ENCODE measurements at places on chromosomes 3 and 15.

DNA sequence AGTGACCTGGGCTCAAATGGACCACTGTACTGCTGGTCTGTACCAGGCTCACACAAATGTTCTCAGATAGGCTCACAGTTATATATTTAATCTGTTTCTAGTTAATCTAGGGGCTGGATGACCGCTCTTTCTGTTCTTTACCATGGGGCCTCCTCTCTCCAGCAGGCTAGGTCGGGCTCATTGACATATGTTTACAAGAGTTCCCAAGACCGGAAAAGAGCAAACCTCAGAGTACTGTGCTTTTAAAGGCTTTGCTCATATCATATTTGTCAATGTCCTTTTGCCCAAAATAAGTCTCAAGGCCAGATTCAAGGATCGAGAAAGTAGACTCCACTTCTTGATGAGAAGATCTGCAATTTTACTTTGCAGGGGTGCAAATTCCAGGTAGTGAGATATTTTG lies 348.0 kb upstream of the EPHA6 start:
- no peak for DNase-seq

DNA sequence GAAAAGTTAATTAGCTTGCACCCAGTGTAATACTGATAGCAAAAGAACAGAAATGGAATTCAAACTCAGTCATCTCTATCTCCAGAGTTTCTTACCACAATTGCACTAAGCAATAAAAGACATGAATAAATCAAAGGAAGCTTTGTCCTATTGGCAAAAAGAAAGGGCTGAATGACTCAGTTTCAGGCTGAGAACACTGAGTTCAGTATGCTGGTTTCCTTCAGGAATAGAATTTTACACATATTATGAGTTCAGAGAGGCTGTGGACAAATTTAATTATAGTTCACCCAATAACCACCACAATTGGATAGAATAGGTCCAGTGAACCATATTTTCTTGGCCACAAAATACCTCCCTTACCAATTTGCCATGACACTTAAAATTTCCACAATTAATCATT lies 249.7 kb downstream of the KCNMB2 start:
- DNase-seq: no peak

DNA sequence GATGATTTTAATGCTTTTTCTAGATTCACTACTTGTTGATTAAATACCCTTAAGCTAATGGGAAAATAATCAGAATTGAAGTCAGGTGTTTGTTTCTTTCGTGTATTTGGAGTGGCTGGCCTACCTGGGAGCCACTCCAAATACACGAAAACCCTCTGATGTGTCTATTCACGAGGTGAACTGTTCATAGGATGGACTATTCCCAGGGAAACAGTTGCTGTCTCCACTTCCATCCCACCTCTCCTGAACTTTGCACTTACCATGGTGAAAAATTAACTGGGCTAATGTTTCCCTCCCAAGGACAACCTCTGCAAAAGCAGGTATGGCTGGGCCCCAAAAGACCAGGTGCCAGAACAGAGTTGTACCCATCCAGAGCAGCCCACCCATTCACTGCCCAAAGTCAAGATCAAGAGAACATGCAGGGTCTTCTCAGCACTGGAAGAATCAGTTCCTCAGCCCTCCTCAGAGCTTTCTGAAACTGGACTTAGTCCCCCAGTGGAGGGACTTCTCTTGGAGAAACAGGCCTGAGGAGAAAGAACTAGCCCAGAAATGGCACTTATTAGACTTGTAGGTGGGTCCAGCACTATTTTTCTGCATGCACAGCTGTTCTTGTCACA lies 2.9 kb upstream of the SMAD3 start:
- DNase-seq: no peak

- DNase-seq: no peak
Measured at GRCh38 chr15:93865586-93865985, 365.8 kb upstream of the MCTP2 start.

DNA sequence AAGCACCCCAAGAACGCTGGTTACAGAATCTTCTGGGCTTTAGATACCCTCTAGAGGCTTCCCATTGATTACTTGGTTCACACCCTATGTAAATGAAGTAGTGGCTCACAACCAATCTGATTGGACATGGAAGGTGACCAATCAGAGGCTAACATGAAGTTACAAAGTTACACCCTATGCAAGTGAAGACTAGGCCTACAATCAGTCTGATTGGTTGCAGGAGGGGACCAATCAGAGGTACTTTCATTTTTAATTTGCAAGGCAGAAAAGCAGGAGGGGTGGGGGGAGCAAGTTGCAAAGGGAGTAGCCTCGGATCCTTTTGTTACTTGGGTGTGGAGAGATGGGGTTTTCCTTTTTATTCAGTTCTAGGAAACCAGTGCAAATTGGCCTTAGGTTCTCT lies 11.1 kb upstream of the RTP2 start:
- DNase-seq: no peak

DNA sequence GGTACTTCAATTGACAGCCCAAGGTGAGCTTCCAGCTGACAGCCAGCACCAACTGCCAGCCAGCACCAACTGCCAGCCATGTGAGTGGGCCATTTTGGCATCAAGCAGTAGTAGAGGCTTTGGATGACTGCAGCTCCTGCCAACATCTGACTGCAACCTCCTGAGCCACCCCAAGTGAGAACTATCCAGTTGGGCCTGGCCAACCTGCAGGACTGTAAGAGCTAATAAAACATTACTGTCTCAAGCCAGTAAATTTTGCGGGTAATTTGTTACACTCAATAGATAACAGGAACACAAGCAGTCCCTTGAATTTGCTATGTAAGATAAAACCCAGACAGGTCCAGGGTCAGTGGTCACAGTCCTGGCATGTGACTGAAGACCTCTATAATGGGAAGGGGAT lies 29.7 kb downstream of the EPHB1 start:
- DNase-seq: no peak

- no peak for DNase-seq
Measured at GRCh38 chr15:66408675-66409282, 22.1 kb downstream of the MAP2K1 start.

- no peak for DNase-seq
Measured at GRCh38 chr3:94909726-94910125, 846.9 kb downstream of the NSUN3 start.

- no peak for DNase-seq
Measured at GRCh38 chr3:97993526-97993925, 21.3 kb upstream of the RIOX2 start.

- no peak for DNase-seq
Measured at GRCh38 chr3:153903430-153903829, 217.8 kb upstream of the ARHGEF26 start.

DNA sequence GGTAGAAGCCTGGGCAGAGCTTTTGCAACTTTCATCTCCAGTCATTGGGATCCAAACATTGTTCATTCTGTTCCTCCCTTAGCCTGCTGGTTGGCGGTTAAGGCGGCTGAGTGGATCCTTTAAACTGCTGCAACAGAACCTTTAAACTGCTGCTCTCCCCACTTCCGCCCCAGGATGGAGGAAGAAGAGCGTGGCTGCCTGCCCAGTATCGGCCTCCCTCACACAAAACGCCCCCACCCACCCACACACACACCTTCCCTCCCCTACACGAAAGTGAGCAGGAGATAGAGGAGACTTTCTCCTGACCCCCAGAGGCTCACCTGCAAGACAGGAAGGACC lies 460 bp upstream of the ZMAT3 start:
- DNase-seq: no peak

- no peak for DNase-seq
Measured at GRCh38 chr3:6471744-6472143, 389.2 kb upstream of the GRM7 start.

- no peak for DNase-seq
Measured at GRCh38 chr3:48038971-48039481, 22.8 kb upstream of the MAP4 start.

DNA sequence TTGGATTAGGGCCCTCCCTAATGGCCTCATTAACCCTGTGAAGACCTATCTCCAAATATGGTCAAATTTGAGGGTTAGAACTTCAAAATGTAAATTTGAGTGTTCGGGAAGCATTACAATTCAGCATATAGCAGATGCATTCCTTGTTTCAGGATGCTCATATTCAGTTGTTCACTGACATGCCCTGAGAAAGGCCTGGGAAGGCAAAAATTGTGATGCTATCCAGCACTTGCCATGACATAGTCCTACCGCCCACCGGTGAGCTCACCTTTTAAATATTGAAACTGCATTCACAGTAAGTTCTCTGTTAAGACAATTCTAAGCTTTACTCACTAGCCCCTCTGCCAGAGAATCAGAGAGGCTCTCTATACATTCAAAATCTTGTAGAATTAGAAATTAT lies 300.3 kb upstream of the CCDC54 start:
- no peak for DNase-seq

DNA sequence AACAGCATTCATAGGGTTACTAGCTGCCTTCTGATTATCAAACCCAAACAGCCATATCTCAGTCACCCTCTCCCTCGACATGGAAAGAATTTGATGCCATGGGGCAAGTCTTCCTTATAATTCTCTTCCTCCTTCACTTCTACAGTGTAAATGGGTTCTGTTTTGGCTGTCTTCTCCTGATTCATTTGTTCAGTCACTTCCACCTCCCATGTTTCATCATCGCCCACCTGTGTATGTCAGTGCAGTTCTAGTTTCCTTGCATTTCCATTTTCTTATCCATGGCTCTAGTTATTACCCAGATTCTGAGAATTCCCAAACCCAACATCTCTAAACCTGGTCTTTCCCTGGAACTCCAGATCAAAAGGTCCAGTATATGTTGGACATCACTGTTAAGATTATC lies 41.0 kb downstream of the RIOX2 start:
- DNase-seq: no peak

- no peak for DNase-seq
Measured at GRCh38 chr3:86990734-86991481, at the start of gene VGLL3. Gene VGLL3, minus strand, starts transcription at chr3:86991149. Its CDS starts 406 bp downstream, at chr3:86990743.

- DNase-seq: no peak
Measured at GRCh38 chr3:84965141-84965540, 6.4 kb downstream of the CADM2 start.

DNA sequence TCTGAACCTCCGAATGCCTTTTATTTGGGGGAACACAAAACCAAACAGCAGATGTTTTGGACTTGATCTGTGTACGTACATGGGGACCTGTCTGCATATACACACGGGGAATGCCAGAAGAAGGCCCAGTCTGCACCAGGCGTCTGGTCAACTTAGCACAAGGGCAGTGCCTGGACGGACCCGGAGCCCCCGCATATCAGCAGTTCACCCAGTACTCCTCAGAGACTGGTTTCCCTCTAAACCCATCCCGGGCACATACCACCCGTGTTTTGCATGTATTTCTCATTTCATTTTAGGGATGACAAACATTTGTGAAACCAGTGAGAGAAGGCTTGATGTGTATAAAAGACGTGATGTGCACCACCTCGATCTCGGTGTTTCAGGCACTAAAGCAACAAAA lies 49.7 kb downstream of the KLHL25 start:
- DNase-seq: no peak

DNA sequence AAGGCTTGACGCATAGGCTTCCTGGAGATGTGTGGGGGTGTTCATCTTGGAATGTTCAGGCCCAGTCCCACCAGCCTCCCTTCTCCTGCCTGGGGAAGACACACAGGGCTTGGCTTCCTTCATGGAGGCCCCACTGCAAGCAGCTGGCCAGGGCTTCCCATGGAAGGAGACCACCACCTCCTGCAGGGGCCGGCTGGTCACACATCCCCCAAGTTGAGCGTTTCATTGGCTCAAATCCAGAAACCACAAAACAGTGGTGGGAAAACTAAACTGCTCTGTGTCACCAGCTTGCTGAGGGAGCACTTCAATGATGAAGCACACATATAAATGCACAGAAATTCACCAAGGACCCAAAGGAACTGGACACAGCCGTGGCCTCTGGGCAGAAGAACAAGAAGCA lies 8.3 kb downstream of the IQSEC1 start:
- no peak for DNase-seq

DNA sequence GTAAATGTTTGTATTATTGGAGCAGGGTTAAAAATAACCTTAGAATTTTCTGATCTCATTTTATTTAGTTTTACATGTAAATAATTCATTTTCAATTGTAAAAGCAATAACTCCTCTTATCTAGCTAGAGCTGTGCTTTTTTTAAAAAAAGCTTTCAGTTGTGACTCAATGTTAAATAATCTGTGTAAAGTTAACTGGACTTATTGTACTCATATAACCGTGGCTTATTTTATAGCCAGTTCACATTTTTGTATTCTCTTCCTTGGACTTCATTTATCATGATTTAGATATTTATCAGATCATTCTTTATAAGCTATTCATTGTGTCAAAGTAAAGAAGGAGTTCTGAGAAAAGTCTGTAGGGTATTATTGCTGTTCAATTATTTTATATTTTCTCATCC lies 435.6 kb downstream of the CADM2 start:
- no peak for DNase-seq

DNA sequence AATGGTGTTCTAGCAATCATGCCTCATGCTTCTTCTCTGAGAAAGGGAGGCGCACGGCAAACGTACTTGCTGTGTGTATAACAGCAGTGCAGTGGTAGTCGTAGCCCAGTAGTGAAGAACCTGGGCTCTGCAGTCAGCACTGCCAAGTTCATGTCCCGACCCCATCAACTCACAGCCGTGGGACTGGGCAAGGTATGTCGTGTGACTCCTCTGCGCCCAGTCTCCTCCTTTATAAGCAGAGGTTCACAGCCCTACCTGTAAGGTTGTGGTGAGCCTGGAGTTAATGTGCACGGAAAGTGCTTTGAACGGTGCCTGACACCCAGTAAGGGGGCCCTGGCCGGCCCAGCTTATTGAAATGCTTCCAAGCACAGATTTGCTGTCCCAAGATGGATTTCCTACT lies 26.6 kb downstream of the EHD4 start:
- DNase-seq: no peak

DNA sequence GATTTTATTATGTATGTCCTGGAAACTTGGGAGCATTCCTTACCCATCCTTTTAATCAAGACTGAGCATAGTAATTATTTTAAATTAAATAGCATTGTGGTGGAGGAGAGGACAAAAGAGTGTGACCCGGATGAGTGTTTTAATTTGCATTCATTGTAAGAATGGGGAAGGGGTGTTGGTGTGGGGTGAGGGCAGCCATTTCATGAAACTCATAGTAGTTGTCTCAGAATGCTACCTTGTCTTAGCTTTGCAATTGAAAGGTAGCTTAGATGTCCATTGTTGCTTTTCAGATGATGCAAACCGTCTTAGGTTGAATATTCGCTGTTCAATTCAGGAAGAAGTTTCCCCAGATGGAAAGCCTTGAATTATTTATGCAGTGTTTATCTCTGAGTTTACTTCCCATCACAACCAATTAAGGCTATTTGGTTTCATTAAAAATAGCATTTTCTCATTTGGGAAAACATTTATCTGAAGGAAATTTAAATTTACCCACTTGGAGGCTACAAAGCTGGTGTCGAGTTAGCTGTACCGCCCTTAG lies 328.4 kb downstream of the FEZF2 start:
- DNase-seq: no peak

GRCh38 chr3:15299036-15299435 lies 33.4 kb downstream of the SH3BP5 start:
- no peak for DNase-seq

GRCh38 chr3:9244495-9245183 lies 4.8 kb downstream of the SRGAP3 start:
- DNase-seq: no peak

GRCh38 chr3:185988080-185988815 lies 50.4 kb upstream of the TRA2B start:
- no peak for DNase-seq
